Caki2 (cell line): ENCODE measurements at places on chromosomes 6 and 20. TPM values are rescaled to one million over a fixed set of nuclear protein-coding genes. Genes with fewer than 3 reads are reported as not detected.

DNA sequence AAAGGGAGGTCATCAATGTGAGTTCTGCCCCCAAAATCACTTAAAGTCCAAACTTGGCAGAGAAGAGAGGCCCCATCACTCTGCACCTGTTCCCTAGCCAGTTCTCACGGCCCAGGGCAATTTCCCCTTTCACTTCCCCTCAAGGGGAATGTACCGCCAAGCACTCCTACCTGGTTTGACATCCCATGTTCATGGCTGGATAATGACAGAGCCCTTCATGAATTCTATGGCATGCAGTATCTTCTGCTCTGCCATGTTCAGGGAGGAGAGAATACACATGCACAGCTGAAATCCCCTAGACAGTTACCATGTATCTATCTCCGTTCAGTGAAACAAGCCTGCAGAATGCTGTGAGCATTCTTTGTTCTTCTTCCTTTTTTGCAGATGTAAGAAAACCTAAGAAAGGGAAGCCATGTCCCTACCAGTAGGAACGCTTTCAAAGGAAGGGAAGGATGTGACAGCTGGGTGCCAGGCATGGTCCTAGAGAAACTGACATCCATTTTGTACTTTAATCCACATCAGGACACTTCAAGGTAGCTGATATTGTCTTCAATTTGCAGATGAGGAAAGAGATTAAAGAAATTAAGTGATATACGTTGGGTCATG lies 79.8 kb upstream of the ARID1B start:
- DNase-seq: no peak

- DNase-seq: no peak
Observed at GRCh38 chr20:49603209-49603627, 35.3 kb upstream of the PTGIS start.

DNA sequence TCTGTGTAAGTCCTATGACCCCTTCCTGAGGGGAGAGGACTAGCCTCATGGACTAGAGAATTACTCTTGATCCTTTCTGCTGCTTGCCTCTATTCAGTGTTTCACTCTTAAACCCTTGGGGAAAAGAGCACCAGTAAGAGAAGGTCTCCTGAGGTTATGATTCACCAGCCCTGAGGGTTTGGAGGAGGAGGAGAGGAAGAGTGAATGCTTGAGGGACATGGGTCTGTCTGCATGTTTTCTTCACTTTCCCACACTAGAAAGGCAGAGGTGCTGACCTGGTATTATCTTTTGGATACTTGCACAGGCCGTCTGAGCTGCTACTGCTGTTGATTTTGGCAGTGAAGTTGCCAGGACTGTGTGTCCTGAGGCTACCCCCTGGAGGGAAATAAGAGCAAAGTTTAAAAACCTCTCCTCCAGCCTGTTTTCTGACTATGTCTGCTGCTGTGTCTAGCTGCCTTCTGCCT lies 78.3 kb downstream of the CD109 start:
- DNase-seq: peak; percentile 93

DNA sequence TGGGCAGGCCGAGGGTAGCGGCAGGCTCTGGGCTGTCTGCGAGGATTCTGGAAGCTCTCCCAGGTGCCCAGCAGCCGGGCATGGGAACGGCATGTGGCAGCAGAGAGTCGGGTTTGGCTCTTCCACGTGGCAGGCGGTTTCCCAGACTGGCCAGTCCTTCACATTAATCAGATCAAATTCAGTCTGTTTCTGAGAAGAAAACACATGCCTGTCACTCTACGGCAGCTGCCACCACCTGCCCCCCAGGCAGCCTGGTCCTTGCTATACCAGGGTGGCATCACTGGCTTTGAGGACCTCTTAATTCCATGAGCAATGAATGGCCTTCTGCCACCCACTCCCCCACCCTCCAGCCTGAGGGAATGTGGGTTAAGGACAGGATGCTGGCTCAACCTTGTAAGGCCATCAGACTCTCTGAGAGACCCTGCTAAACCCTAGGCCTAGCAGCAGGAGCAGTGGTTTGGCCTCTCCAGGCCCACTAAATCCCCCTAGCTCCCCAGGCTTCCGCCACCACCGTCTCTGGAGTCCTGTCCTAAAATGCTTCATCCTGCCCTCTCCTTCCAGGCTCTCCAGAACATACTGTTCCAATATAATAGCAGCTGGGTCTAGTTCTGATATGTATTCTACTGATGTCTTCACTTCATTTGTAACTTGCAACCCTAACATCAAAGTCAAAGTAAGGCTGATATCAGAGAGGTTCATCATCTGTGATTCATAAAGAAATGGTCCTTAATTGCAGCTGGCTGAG lies 47.8 kb downstream of the PLCG1 start:
- DNase-seq: no peak

DNA sequence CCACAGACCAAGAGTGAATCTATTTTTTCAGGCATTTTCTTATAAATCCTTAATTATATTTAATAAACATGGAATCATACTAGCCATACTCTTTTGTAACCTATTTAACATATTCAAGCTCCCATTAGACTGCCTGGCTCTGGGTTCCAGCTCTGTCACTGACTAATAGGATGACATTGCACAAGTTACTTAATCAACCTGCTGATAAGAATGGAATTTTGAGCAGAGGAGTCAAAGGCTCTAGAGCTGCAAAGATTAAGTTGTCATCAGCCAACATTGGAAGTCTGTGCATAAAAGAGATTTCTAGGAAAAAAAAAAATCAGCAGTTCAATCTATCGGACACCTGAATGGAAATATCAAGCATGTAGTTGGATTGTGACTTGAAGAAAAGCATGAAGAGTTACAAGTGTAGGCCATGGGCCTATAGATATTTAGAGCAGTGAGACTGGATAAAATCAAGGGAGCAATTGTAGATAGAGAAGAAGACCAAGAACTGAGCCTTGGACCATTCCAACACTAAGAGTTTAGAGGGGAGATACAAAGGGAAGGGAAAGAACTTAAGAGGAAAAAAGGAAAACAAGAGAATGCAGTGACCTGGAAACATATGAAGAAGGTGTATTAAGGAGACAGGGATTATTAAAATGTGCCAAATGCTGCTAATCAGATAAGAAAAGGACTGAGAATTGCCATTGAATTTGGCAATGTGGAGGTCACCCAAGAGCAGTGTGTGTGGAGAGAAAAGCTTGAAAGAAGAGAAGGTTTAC lies 11.0 kb upstream of the HINT3 start:
- DNase-seq: no peak

- DNase-seq: no peak
Observed at GRCh38 chr6:111854683-111855082, 18.6 kb downstream of the FYN start.

DNA sequence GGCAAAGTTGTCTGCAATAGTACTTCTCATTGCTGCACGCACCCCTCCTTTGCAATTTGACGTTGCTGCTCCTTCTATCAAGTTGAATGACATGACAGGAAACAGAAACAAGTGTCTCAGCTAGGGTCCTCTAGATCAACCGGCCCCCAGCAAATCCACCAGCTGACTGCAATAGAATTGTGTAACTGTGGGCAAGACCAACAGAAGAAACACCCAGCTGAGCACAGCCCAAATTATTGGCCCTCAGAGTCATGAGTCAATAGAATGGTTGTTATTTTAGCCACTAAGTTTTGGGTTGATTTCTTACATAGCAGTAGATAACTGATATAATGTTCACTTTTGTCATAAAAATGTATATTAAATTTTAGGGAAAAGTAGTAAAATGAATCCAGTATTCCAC lies 202.7 kb downstream of the MAFB start:
- DNase-seq: no peak

DNA sequence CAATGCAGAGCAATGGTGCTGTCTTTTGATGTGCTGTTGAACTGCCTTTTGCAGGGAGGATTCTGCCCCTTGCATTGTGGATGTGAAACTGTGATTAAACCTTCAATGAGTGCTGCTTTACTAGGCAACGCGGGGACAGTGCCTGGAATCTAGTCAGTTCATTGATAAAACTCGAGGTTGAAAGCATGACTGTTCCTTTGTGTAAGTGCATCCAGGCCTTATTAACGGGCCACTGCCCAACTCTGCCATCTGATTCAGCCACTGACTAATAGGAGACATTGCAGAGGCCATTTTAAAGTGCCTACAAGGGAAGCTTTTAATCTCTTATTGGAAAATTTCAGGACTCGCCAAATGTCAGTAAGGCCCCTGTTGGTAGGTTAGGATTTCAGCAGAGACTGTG lies 49.3 kb downstream of the SLC35F1 start:
- DNase-seq: no peak

DNA sequence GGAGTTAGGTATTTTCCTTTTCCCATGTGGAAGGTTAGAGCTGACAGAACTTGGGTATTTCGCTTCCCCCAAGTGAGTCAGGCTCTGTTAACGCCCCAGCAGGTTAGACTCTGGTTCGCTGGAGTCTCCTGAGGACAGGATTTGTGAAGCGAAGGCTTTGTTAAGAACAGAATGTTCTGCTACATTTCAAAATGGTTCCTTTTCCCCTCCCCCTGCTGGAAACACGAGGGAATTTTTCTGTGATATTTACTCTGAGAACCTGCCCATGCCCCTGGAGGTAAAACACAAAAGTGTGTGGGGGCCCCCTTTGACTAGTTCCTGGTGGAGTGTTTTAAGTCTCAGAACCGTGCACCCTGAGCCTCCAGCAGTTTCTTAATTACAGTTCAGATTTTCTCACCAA lies 731.4 kb upstream of the CITED2 start:
- peak; percentile 14 for DNase-seq

DNA sequence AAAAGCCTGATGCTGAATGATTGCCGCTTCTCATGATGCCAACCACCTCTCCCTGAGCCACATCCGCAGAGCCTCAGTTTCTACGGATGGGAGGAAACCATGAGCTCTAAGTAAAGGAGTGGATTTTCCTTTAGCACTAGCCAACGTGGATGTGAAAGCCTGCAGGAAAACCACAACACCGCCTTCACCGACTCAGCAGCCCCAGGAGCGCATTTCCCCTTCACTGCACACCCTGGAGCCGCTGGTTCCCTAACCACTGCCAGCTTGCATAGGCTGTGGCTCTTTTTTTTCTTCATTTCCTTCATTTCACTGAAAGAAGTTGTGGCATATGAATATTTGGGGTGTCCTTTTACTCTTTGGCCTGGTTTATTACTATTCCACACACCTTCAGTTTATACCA lies 50.5 kb upstream of the SSTR4 start:
- no peak for DNase-seq

DNA sequence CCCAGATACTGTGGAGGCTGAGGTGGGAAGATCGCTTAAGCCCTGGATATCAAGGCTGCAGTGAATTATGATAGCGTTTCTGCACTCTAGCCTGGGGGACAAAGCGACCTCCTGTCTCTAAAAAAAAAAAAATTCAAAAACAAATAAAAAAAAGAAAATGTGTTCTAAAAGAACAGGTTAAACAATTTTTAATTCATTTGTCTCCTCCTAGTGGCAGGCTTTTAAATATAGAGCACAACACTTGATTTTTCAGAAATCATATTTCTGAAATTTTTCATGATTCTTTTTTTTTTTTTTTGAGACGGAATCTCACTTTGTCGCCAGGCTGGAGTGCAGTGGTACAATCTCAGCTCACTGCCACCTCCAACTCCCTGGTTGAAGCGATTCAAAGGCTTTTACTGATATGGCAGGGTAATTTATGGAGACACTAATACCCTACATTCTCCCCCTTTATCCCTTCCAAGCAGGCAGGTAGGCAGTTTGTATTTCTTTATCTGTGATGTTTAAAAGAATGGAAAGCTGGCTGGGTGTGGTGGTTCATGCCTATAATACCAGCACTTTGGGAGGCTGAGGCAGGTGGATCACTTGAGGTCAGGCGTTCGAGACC lies 8.7 kb upstream of the GTF3C6 start:
- DNase-seq: peak; percentile 45

GRCh38 chr6:34021554-34022190 lies 124.2 kb downstream of the GRM4 start:
- DNase-seq: no peak

DNA sequence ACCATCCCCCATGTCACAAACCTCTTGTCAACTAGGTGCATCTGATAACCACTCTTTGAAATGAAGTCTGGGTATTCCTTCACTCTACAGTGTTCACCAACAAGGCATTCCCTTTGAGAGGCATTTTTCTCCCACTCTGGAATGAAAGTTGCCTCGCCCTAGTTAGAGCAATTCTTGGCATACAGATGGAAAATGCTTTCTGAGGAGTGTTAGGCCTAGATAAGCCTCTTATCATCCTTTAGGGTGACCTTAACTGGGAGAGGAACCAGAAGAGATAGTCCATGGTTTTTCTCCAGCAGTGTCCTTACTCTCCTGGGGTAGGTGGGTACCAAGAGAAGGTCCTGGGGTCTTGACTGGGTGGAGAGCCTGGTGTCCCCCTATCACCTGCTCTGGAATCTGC lies 14.8 kb downstream of the CLIC5 start:
- no peak for DNase-seq

GRCh38 chr6:154930451-154930851 lies 64.7 kb upstream of the TIAM2 start:
- DNase-seq: no peak

- peak; percentile 46 for DNase-seq
Observed at GRCh38 chr6:116016846-116017545, 43.7 kb downstream of the FRK start.

- no peak for DNase-seq
Observed at GRCh38 chr6:137206577-137206976, 12.6 kb downstream of the IFNGR1 start.

DNA sequence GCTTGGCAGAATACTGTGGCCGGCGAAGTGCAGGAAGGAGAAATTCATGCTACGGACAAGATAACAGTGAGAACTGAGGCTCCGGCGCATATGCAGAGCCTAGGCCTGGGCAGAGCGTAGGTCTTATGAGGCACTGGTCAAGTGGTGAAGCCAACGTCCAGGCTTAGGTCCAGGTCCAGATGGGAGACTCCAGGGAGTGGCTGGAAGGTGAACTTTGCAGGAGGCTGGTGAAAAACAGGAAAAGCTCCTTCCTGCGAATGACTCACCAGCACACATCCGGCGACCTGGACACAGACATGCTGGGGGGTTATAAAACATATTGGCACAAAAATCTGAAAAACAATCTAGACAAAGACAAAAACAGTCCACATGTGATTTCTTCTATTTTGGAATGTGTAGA lies 15.4 kb downstream of the C6orf141 start:
- no peak for DNase-seq

GRCh38 chr20:49517805-49518100 lies 35.3 kb upstream of the KCNB1 start:
- no peak for DNase-seq

- no peak for DNase-seq
Observed at GRCh38 chr6:50661636-50662035, 51.7 kb upstream of the TFAP2D start.

The SLC22A2 gene
- total RNA-seq: 0.10 TPM in 1 of 2 replicates, not detected in the other

The LAMA5 gene
- total RNA-seq: 59.3 and 63.3 TPM in 2 replicates

The GPX5 gene
- not detected in 2 replicates for total RNA-seq

The WFDC10B gene
- not detected in 2 replicates for total RNA-seq
